ENCODE measurements at places on chromosomes 13 and 19.

GRCh38 chr19:30017172-30017571, 75.1 kb downstream of the URI1 start:
- no peak for DNase-seq

DNA sequence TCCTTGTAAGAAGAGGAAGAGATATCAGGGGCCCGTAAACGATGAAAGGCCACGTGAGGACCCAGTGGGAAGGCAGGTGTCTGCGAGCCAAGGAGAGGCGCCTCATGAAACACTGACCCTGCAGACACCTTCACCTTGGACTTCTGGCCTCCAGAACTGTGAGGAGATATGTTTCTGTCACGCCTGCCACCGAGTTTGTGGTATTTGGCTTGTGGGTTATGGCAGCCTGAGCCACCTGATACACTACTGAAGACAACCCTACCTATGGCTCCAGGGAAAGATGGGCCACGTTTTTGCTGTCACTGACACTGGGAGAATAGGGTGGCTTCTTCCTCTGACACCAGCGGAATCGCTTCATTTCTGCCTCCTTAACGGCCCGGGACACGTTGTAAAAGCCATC, 217.5 kb upstream of the MAB21L1 start:
- DNase-seq, result no peak

GRCh38 chr13:50075619-50076097, 60.4 kb downstream of the KCNRG start:
- DNase-seq, result no peak

DNA sequence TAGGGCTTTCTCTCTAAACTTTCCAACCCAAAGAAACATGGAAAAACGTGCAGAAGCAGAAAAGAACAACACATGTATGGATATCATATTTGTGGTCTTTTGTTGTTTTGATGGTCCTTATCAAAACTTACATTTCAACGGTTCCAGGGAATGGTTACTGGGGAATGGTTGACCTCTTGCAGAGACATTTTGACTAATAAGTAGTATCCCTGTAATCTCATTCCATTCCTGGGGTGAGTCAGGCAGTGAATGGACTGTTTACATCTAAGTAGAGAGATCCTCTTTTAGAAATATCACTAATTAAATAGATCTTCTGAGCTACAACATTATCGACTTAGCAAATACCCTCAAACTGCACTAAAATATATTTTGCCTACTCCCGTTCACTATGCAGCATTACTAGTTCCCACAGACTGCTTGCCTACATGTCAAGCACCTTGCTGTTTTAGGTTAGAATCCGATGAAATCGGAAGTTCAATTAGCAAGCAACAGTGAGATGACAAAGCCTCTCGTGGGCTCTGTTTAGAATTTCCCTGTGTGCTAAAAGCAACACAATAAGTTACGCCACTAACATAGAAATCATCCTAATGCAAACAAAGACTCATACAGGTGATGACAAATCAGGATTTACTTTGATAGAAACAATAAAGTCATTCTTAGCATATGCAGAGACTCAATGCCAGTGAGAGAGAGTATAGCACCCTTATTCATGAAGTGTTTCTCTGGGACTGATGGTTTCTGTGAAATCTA, 797.7 kb upstream of the ARGLU1 start:
- DNase-seq, result no peak

- DNase-seq, result no peak
Measured at GRCh38 chr13:37747071-37747612, 122.4 kb downstream of the TRPC4 start.

GRCh38 chr13:34993470-34993869, 51.4 kb downstream of the NBEA start:
- no peak for DNase-seq
